Choroid plexus epithelial cell (primary cell): ENCODE measurements at places on chromosomes 1 and 21.

DNA sequence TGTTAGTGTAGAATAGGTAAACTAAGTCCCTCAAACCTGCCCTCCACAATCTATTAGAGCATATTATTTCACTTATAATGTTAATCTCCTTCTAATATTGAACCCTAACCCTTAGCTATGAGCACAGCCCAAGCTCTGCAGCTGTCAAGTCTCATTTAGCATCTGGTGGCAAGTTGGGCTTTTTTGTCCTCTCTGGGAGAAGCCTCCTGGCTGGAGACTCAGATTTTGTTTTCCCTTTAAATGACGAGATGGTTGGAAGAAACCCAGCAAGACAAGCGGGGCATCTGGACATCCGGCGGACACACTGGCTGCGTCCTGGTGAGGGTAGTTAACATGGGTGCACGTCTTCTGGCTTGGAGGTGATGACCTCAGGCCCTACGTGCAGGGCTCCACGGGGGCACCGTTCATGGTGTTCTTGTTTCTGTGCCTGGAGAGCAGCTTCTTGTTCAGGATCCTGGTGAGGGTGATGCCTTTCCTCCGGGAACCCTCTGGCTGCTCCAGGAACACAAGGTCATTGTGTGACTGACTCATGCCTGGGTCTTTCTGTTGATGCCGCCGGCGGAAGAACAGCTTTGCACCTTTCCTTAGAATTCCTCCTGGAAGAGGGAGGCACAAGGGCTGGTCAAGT, 9.7 kb upstream of the PRDM15 start:
- DNase-seq, result peak; percentile 8

DNA sequence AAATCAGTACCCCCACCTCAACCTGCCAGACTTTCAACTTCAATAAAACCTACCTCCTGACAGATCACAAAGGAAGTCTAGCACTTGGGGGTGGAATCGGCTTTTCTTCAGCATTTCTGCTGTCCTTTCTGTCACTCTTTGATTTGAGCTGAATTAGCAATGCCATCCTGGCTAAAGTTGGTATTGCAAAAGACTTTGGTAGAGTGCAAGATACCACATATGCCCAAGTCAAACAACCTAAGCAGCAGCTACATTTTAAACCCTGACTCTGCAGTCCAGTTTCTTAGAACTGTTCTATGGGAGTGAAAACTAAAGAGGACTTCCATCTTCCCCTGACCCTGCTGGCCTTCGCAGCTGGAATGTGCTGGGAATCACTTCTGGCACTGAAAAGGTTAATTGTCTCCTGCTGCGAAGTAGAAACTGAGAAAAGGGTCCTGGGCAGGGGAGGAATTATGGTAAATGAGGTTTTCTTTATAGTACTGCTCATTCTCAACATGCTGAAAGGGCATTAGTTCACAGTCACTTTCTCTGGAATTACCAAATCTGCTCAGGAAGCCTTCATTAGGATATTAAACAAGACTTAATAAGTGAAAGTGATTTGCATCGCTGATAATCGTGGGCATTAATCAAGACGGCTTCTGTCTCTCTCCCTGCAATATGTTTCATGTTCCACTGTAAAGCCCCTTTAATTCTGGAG, 126.2 kb upstream of the SMYD2 start:
- no peak for DNase-seq

GRCh38 chr1:202953392-202953791, 4.7 kb downstream of the ADIPOR1 start:
- DNase-seq, result no peak

DNA sequence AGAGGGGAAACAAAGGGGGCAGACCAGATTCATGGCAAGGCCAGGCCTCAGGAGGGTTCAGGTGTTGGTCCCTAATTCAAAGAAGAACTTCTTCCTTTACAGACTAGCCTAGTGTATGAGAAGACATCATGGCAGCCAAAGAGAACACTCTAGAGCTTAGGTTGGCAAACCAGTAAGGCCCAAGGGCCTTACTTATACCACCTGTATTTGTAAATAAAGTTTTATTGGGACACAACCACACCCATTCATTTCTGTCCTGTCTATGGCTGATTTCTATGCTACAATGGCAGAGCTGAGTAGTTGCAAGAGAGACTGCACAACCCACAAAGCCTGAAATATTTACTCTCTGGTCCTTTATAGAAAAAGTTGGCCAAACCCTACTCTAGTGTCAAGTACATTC, 42.3 kb downstream of the SSBP3 start:
- DNase-seq, result no peak
